ENCODE measurements at places on chromosomes 6 and 20. TPM values are rescaled to one million over a fixed set of nuclear protein-coding genes. Genes with fewer than 3 reads are reported as not detected.
A peak's percentile ranks its signal among the peaks of the same experiment; 100 is the strongest.

DNA sequence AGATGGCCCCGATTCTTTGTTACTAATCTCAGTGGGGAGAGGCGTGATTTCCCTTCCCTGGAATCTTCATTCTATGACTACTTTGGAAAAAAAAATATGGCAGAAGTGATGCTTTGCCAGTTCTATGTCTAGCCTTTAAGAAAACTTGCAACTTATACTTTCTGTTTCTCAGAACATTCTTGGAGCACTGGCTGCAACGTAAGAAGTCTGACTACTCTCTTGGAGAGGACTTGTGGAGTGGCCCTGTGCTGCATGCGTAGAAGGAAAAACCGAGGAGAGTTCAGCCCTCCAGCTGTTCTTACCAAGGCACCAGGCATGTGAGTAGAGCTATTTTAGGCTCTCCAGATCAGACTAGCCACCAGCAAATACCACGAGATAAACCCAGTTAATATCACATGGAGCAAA is 77.6 kb upstream of the STXBP5 start:
- H3K36me3 ChIP-seq, result no peaks in the 10 kb centered on the region
- no peaks in the 10 kb centered on the region for H3K4me1 ChIP-seq
- no peak overlapping the region for H3K27ac ChIP-seq

DNA sequence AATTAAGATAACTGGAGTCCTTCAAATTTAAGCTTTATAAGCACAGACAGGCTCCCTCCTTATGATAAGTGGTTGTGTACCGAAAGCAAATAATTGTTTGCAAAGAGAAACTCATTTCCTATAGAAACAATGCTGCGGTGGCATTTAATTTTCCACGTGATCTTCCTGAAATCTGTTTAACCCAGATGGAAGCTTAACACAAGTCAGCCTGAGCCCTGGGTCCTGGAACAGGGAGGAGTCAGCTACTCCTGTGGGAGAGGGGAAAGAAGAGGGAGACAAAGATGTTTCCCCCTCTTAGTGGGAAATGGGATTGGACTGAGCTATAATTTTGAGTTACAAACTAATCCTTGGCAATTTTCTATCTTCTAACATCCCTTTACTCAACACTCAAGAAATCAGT is 136.5 kb downstream of the ELOVL4 start:
- no peak overlapping the region for H3K27ac ChIP-seq
- no peaks in the 10 kb centered on the region for H3K4me1 ChIP-seq
- peaks cover 7% of the 10 kb centered on the region for H3K27me3 ChIP-seq
- DNase-seq, result no peak
- no peaks in the 10 kb centered on the region for H3K36me3 ChIP-seq
- no peak overlapping the region for H3K4me3 ChIP-seq

- no peak for DNase-seq
- peaks cover 15% of the 10 kb centered on the region for H3K4me1 ChIP-seq
- H3K36me3 ChIP-seq, result no peaks in the 10 kb centered on the region
These were observed 146.7 kb upstream of the TAB2 start for GRCh38 chr6:149170564-149171452.

- H3K27ac ChIP-seq, result no peak overlapping the region
- peaks cover 30% of the 10 kb centered on the region for H3K36me3 ChIP-seq
- no peak for DNase-seq
- peaks cover 2% of the 10 kb centered on the region for H3K4me1 ChIP-seq
- H3K4me3 ChIP-seq, result no peak overlapping the region
These were observed 9.3 kb upstream of the JPH2 start for GRCh38 chr20:44196271-44196670.

- H3K4me3 ChIP-seq, result no peak overlapping the region
- no peaks in the 10 kb centered on the region for H3K36me3 ChIP-seq
- no peaks in the 10 kb centered on the region for H3K27me3 ChIP-seq
- H3K27ac ChIP-seq, result no peak overlapping the region
- H3K4me1 ChIP-seq, result peaks cover 3% of the 10 kb centered on the region
- no peak for DNase-seq
These were observed 87.7 kb downstream of the HIVEP2 start for GRCh38 chr6:142857233-142857761.

Gene FNDC11
- 0.20 TPM for total RNA-seq

DNA sequence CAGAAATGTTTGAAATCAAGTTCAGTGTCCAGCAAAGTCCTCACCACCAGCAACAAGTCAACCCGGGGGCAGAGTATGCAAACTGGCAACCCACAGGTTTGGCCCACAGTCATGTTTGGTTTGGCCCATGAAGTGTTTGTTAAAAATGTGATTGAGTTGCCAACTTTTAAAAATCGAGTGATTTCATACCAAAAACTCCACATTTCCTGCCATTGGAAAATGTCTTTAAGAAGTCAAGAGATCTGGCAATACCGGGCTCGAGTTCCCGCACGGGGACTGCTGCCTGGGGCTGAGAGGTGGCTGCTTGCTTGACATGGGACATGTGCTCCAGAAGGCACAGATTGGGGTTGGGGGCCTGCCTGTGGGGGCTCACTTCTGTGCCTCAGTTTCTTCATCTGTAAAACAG is 36.1 kb downstream of the PREX1 start:
- no peak overlapping the region for H3K4me3 ChIP-seq
- peaks cover 2% of the 10 kb centered on the region for H3K27me3 ChIP-seq
- DNase-seq, result peak; percentile 73
- no peaks in the 10 kb centered on the region for H3K36me3 ChIP-seq
- H3K27ac ChIP-seq, result no peak overlapping the region
- H3K4me1 ChIP-seq, result peaks cover 37% of the 10 kb centered on the region

- H3K27ac ChIP-seq, result no peak overlapping the region
- no peak overlapping the region for H3K4me3 ChIP-seq
- no peaks in the 10 kb centered on the region for H3K27me3 ChIP-seq
- peaks cover 7% of the 10 kb centered on the region for H3K4me1 ChIP-seq
These were observed 34.3 kb downstream of the CCN2 start for GRCh38 chr6:131916847-131917246.

Gene GNAS-AS1
- total RNA-seq, result 2.8 TPM

DNA sequence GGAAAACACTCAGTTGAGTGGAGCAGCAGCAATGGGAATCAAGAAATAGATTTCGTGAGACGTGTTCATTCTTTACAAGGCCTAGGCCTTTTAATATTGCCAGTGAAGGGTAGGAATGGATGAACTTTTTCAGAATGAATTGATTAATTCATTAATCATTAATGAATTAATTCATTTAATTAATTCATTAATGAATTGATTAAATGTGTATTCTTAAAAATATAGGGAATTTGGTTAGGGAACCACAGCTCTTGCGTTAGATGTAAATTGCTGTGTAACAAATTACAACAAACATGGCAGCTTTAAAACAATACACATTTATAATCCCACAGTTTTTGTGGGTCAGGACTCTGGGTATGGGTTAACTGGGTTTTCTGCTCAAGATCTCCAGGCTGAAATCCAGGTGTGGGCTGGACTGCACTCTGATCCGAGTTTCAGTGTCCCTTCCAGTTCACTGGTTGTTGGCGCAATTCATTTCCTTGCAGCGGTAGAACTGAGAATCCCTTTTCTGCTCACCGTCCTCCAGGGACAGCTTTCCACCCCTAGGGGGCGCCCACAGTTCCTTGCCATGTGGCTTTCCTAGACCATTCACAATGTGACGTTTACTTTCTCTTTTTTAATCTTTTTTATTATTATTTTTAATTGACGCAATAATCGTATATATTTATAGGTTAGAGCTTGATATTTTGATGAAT is 32.8 kb upstream of the BCAS1 start:
- H3K27ac ChIP-seq, result no peak overlapping the region
- no peak overlapping the region for H3K4me3 ChIP-seq
- H3K4me1 ChIP-seq, result no peaks in the 10 kb centered on the region
- DNase-seq, result no peak
- H3K27me3 ChIP-seq, result no peaks in the 10 kb centered on the region

DNA sequence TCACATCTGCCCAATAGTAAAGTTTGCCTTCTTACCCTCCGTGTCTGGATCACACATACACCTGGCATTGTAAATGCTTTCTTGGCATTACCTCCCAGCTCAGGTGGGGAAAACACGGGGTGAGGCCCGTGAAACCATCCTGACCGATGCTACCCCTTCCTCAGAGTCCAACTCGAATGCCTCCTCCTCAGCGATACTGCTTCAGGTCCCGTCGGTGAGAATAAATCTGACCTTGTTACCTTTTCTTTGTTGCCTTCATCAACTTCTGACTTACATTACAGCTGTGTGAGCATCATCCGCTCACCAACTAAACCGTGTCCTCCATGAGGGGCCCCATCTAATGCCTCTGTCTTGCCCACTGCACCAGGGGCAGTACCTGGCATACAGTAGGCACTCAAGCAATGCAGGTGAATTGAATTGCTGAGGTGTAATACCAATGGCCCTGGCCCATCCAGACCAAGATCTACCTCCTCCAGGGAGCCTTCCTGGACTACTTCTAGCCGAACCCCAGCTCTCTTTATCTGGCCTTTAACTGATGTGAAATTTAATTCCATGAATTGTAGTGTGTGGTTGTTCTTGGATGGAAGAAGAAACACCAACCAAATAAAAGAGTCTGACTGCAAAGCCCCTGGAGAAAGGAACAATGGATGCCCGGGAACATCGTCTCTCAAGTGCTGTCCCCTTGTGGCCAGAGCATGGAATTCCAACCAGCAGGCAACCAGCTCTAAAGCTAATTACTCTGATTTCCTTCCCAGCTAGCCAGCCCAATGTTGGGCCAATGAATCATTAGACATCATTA is 141.5 kb downstream of the ANKRD60 start:
- H3K27ac ChIP-seq, result no peak overlapping the region
- no peak for DNase-seq
- no peak overlapping the region for H3K4me3 ChIP-seq
- H3K27me3 ChIP-seq, result no peaks in the 10 kb centered on the region

Gene GPX5
- total RNA-seq, result 4.3 TPM

Gene PCMT1
- 127 TPM for total RNA-seq

Gene ZBTB12
- 3.7 TPM for total RNA-seq

DNA sequence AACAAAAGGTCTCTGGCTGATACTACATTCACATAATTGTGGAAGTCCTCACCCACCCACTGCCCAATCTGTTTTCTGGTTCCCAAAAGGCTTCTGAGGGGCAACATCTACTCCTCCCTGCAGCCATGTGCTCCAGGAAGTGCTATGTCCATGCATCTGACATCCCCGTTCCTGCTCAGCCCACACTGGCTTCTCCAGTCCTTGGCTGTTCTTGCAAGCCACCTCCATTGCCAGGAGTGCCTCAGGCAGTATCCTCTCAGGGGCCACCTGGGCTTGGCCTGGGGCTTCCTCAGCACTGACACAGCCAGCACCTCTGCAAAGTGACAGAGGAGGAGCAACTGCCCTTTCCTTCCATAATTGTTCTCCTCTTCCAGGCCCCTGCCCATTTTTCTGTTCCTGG is 18.3 kb downstream of the ARHGAP18 start:
- no peaks in the 10 kb centered on the region for H3K36me3 ChIP-seq
- H3K27me3 ChIP-seq, result no peaks in the 10 kb centered on the region
- no peak overlapping the region for H3K27ac ChIP-seq
- no peak overlapping the region for H3K4me3 ChIP-seq
- peaks cover 11% of the 10 kb centered on the region for H3K4me1 ChIP-seq
- DNase-seq, result no peak

GRCh38 chr6:130417951-130418350 is 52.1 kb downstream of the TMEM200A start:
- H3K4me3 ChIP-seq, result no peak overlapping the region
- peak; percentile 84 for DNase-seq
- H3K27ac ChIP-seq, result peak overlapping the region; percentile 44
- H3K36me3 ChIP-seq, result peaks cover 9% of the 10 kb centered on the region
- H3K4me1 ChIP-seq, result peaks cover 13% of the 10 kb centered on the region

Gene FAM83C
- not detected for total RNA-seq

DNA sequence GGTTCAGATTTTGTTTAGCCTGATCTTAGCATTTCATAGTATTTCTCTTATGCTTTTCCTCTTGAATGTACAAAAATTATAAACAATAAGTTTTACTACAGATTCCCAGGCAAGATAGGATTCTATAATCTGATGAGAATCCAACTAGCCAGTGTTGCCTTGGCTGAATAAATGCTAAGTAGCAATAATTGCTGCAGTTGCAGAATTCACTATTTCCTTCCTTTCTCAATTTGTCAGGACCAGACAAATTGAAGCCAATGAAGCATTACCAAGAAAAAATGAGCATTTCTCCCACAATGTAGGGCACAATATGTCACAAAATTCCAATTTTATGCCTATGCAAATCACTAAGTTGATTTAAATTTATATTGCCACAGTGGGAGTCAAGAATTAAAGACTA is 260.2 kb downstream of the KIF16B start:
- H3K4me1 ChIP-seq, result no peaks in the 10 kb centered on the region
- no peaks in the 10 kb centered on the region for H3K36me3 ChIP-seq
- no peak overlapping the region for H3K27ac ChIP-seq
- H3K4me3 ChIP-seq, result no peak overlapping the region

GRCh38 chr6:126337323-126337722 is 2.6 kb upstream of the CENPW start:
- peaks cover 8% of the 10 kb centered on the region for H3K4me1 ChIP-seq
- H3K27me3 ChIP-seq, result no peaks in the 10 kb centered on the region
- no peak overlapping the region for H3K4me3 ChIP-seq
- peak; percentile 23 for DNase-seq
- no peaks in the 10 kb centered on the region for H3K36me3 ChIP-seq

- no peak for DNase-seq
- no peaks in the 10 kb centered on the region for H3K36me3 ChIP-seq
- no peaks in the 10 kb centered on the region for H3K4me1 ChIP-seq
- no peak overlapping the region for H3K27ac ChIP-seq
- no peak overlapping the region for H3K4me3 ChIP-seq
These were observed 297.9 kb upstream of the RIMS1 start for GRCh38 chr6:71588490-71588889.

Gene MAP7
- total RNA-seq, result 3.3 TPM

- DNase-seq, result no peak
- H3K4me3 ChIP-seq, result no peak overlapping the region
- H3K27me3 ChIP-seq, result no peaks in the 10 kb centered on the region
- H3K36me3 ChIP-seq, result no peaks in the 10 kb centered on the region
These were observed 21.3 kb downstream of the ZNF311 start for GRCh38 chr6:28983838-28984237.

Gene HCRTR2
- 0.36 TPM for total RNA-seq

DNA sequence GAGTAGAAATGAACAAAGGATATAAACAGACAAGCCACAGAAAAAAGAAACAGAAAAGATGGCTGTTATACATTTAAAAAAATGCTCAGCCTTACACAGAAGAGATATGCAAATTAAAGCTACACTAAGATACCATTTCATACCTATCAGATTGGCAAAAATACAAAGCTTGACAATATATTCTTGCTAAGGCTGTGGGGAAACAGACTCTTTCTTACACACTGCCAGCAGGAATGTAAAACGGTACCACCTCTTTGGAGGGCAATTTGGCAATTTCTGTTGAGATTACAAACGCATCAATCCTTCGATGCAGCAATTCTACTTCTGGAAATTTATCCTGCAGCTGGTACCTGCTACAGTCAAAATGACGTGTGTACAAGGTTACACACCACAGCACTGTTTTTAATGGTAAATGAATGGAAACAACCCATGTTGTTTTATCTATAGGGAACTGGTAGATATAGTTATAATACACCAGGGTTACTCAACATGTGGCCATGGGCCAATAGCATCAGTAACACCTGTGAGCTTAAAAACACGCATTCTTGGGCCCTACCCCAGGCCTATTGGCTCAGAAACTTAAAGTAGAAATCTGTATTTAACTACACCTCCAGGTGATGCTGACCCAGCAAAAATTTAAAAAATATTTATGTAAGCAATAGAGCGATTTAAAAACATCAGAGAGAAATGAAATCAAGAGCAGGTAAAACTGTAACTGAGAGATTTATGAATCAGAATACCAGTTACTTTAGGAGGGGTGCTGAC is 53.3 kb downstream of the TRAM2 start:
- peaks cover 33% of the 10 kb centered on the region for H3K4me1 ChIP-seq
- H3K4me3 ChIP-seq, result no peak overlapping the region
- no peak overlapping the region for H3K27ac ChIP-seq
- no peak for DNase-seq
- no peaks in the 10 kb centered on the region for H3K27me3 ChIP-seq
